ENCODE measurements at places on chromosomes 7 and 10.

DNA sequence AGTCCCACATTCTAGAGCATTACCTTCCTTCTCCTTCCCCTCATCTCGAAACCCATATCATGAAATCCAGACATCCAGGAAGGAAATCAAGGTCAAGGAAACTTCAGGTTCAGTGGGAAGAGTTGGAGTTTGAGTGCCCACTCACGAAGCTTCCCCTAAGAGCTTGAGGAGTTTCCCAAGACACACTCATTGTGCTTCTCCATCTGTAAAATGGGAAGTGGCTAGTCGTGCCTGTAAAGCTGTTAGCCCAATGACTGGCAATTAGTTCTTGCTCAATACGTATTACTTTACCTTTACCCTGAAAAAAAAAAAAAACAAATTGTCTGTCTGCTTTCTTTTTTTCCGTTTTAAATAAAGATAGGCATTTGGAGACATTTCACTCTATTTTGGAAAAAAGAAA, 42.3 kb downstream of the GPAM start:
- DNase-seq = no peak

- DNase-seq = no peak
Measured at GRCh38 chr7:64613653-64614052, 50.8 kb upstream of the ZNF680 start.

DNA sequence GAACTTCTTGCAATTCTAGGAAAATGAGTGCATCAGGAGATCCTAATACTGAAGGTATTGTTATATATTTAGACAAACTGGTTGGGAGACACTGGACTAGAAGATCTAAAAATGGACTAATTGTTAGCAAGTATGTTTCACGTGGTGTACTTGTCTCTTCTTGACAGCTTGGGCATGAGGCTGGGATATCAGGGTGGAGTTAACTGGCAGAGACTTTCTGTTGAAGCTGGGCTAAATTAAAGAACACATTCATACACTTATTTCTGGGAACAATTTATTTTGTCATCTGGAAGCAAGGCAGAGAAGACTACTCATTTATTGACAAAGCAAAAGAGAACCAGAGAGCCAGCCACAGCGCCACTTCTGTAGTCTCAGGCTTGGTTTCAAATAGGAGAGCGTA, 25.9 kb downstream of the TYW1 start:
- DNase-seq = no peak

DNA sequence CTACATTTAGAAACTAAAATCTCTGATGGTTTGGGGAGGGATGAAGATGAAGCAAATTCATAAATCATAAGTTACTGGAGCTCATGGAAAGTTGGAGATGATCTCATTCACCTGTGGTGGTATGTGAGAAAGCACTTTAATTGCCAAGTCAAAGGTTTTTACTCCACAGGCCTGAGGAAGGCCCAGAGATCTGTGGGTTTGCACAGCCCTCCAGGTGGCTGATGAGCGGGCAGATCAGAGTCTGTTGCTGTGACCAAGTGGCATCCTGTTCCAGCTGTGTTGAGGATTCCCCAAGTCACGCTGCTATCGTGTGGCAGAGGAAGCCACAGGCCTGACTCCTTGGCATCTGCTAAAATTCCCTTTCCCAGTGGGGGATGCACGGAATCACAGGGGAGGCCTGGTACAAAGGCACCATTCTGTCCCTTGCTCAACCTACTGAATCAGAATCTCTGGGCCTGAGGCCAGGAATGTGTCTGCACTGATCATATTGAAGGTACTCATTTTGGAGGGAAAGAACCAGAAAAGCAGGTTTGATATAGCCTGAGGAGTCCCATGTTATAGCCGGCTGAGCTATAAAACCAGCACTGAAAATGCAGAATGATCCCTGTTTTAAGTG, 19.7 kb upstream of the DDC start:
- DNase-seq = no peak

GRCh38 chr7:84372155-84372621, 177.6 kb upstream of the SEMA3A start:
- no peak for DNase-seq

DNA sequence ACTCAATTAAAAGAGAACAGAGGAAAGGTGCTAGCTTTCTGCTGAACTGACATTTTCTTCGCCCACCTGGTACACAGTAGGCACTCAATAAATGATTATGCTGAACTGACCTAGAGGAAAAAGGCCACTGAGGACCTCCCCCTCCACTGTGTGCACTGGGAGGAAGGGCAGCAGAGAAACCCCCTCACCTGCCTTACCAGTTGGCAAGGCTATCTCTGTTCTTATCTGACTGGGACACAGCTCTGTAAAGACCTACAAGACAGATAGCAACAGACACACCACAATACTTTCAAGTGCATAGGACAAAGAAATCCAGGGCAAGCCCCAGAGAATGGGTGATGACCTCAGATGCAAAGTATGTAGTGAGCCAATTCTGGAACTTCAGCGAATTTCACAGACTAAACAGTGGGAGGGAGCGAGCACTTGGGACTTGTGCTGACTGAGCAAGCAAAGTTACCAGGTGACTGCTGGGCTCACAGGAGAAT, 30.4 kb downstream of the PDLIM1 start:
- DNase-seq = no peak

DNA sequence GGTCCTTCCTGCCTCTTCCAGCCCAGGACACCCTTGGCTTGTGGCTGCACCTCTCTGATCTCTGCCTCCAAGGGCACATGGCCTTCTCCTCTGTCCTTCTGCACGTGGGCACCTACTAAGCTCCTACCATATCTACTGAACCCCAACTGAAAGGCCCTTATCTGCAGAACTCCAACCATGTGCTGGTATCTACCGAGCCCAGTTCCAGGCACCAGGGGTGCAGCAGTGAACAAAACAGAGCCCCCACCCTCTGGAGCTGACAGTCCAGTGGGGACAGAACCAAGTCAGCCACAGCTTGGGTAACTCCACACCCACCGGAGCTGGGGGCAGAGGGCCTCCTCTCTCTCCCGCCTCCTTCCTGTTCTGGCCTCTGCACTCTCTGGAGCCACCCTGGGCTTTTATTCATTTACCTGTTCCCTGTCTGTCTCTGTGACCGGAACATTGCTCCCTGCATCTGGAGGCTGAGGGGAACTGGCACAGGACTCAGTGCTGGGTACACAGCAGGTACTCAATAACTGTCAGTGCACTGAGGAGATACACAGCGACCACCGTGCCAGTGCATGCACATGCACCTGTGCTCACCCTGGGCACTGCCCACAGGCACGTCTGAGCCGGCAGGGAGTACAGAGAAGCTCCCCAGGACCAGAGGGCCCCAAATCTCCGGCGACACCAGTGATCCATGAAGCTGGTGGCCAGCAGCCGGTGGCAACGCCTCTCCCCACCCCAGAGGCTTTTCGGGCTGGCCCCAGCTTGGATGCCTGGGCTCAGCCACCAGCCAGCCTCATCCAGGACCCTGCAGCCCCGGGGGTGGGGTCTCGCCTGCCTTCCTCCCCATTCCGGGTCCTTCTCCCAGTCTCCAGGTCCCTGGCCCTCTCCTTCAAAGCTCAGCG, 2.0 kb downstream of the MICALL2 start:
- no peak for DNase-seq

DNA sequence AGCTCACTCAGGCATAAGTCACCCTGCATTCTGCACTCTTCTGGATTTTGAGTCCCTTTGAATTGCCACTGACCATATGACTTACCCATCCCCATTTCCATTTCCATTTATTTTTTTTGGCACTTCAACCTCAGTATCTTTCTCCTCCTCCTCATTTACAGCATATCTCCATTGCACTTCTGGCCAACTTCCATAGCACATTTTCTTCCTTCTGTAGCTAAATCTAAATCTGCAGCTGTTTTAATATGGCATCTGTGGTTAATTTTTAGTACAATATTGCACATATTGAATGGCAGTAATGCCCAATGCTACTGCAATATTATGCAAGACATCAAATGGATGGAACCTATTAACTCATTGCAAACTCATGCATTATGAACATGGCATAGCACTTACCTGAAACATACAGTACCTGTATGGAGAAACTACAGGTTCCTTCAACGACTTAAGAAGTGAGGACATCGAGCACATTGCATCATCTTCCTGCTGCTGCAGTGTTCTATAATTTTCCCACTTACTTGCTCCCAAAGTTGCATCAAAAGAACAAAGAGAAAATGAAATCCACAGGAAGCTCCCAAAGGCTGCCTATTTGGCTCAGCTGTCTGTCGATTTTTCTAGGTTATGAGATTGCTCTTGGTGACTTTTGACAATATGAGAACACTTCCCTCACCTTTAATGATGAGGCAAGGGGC, 55.7 kb downstream of the LRRTM3 start:
- DNase-seq = no peak

- DNase-seq = no peak
Measured at GRCh38 chr7:149828357-149829309, 9.5 kb upstream of the ZNF862 start.

DNA sequence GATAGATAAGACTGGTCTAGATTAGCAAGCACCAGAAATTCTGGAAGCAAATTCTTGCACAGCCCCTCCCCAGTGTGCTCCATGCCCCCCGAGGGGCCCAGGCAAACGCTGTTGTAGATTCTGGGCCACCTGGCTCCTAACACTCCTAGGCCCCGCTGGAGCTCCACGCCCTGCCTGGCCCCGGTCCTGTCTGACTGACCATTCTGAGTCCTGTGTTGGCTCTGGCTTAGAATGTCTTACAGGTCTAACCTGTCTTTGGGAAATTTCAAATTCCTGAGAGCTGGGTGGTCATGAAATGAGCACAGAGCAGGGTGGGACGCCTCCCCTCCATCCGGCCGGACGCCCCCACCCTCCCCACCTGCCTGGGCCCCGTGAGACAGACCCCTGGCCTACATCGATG, 12.6 kb upstream of the OPALIN start:
- no peak for DNase-seq
